Activated CD4-positive, alpha-beta T cell treated with anti-CD3 and anti-CD28 coated beads, Interleukin-2, amount 50 U/mL, for 24 hours (primary cell): ENCODE measurements at places on chromosomes 12 and 14.
A peak's percentile ranks its signal among the peaks of the same experiment; 100 is the strongest.

- no peak for DNase-seq
These were observed 235.2 kb downstream of the ZFP36L1 start for GRCh38 chr14:68557648-68558047.

GRCh38 chr12:79012636-79013035 is 148.1 kb downstream of the SYT1 start:
- no peak for DNase-seq

DNA sequence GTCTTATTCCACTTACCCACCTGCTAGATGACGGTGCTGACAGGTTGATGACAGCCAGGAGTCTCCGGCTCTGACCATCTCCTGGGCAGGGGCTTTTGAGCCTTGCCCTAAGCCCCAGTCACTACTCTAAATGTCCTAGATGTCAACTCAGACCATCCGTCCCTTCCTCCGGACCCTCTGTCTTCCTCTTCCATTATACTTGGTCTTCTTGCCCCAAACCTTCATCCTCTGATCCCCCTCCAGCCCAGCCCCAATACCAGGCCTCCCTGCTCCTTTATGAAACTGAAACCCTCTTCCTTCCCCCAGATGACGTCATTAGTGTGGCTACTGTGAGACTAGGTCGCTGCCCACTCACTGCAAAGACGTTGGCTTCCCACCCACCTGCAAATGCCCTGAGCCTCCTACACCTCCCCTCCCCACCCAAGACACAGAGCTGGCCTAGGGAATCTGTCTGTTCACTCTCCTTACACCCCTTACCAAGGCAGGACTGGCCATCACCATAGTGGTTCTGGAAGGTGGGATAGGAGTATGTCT is 10.1 kb downstream of the KRT71 start:
- no peak for DNase-seq

GRCh38 chr14:57302883-57303282 is 34.1 kb downstream of the AP5M1 start:
- DNase-seq: no peak

DNA sequence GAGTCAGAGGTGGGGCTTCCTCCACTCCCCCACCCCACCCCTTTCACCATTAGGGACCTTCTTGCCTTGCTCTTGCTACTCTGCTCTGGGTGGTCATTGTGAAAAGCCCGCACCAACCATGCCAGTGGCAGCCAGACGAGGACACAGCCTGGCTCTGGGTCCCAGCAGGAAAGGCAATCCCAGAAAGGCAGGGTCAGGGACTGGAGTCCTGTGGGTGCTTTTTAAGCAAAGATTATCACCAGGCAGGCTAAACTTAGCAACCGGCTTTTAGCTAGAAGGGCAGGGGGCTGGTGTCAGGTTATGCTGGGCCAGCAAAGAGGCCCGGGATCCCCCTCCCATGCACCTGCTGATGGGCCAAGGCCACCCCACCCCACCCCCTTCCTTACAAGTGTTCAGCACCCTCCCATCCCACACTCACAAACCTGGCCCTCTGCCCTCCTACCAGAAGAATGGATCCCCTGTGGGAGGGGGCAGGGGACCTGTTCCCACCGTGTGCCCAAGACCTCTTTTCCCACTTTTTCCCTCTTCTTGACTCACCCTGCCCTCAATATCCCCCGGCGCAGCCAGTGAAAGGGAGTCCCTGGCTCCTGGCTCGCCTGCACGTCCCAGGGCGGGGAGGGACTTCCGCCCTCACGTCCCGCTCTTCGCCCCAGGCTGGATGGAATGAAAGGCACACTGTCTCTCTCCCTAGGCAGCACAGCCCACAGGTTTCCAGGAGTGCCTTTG is 1.2 kb upstream of the GAPDH start:
- DNase-seq: no peak

GRCh38 chr14:64715146-64715627 is 11.0 kb downstream of the PLEKHG3 start:
- no peak for DNase-seq

DNA sequence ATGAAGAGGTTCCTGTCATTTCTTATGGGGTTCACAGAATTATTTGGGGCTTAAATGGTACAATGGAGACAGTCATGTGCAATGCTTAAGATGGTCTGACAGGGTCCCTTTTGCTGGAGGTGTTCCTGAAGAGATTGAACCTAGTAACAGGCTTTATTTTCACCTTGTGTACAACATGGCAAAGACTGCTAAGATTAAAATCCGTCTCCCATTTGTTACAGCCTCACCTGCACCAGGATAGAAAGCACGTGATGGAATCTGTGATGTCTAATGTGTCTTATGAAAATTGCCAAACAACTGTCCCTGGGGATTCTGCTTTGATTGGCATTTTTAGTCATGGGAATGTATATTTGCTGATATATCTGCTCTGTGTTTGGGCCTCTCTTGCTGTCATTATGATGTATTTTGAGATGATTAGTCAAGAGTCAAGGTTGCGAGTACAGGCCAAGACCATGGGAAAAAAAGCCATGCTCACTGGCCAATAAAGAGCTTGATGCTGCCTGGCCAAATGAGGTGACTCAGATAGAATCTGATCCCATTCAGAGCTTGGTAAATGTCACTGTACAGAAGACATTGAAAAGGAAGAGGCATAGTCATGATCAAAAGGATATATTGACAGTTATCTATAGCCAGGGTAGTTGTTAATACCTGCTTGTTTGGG is 96.1 kb downstream of the FLRT2 start:
- no peak for DNase-seq

DNA sequence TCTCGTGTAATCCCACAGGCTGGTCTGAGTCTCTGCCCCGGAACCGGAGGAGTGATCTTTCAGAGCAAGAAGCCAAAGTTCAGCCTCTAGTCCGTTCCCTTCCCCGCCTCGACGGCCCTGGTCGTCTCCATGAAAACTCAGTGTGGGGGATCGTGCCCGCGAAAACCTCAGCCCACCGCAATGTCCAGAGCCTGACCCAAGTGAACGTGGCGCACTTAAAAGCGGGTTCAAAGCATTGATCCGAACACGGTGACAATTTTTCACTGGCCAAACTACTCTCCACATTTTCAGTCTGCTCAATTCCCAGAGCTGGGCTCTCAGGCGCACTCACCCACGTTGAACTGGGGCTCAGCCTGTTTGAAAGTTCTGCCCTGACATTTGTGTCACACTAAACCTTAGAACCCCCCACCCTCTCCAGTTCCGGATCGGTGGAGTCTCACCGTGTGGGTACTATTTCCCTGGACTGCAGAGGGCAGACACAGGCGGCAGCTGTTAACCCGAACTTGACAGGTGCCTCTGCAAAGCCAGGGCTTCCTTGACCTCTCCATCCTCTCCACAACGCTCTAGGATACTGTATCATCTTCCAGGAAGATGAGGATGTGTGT is 886 bp upstream of the PRICKLE1 start:
- DNase-seq: no peak

DNA sequence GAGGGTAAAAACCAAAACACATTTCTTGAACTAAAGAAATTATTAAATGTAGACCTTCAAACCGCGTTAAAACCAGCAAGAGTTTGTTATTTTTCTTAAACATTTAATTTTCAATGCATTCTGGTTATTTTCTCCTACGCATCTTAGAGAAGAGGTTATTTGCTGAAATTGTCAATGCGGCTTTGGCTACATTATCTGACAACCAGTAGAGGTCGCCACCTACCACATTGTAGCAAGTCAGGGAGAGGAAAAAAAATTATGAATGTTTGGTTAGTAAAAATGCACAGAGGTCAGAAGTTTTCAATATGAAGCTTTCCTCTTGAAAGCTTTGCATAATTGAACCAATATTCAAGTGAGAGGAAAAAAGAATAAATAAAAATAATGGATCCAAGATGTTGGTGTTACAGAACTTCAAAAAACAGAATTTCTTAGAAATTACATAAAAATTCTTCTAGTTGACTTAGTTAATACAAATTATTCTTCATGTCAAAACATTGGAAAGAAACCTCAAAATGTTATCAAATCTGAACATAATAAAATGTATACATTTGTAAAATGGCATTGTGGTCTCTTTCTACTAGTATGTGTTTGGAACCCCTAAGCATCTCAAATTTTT is 159.4 kb upstream of the TMTC2 start:
- peak; percentile 7 for DNase-seq

DNA sequence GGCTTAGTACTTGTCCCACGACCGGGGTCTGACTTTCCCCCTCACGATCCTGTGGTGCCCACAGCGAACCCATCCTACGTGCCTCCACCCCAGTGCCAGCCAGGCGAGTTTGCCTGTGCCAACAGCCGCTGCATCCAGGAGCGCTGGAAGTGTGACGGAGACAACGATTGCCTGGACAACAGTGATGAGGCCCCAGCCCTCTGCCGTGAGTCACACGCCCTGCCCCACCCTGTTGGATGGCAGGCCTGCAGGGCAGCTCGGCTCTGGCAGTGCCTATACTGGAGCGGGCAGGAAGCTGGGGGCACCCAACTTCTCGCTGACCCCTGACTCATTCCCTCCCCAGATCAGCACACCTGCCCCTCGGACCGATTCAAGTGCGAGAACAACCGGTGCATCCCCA is 18.3 kb upstream of the LRP1-AS start:
- DNase-seq: no peak

- no peak for DNase-seq
These were observed 147.3 kb downstream of the ADGRD1 start for GRCh38 chr12:131101006-131101405.

GRCh38 chr12:2485681-2486080 is 309.1 kb upstream of the FKBP4 start:
- DNase-seq: no peak

DNA sequence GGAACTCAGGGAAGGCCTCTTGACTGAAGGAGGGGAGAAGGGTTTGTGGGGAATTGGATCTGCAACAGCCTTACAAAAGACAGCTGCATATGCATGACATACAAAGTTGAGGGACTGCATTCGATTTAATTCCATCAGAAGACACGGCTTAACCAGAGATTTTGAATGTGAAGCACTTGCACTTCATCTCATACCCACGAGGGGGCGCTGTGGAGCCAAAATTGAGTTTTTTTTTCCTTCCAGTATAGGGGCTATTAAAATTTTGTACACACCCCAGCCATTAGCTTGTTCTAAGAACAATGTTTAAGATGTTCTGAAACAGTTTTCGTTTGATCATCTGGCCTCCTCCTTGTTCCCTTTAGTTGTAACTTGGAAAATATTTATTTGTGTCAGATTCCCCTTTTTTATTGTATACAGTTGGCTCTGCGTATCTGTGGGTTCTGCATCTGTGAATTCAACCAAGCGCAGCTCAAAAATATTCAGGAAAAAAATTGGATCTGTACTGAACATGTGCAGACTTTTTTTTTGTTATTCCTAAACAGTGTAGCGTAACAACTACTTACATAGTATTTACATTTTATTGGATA is 1.6 kb downstream of the SUDS3 start:
- peak; percentile 70 for DNase-seq
